Esophagus squamous epithelium (tissue), 5 donors: ENCODE measurements at places on chromosomes 7 and 10.

- H3K27me3 ChIP-seq = no peaks in the 10 kb centered on the region
- no peak overlapping the region for H3K27ac ChIP-seq
- peak overlapping the region; percentile 18 for H3K4me3 ChIP-seq
- DNase-seq = no peak
- H3K4me1 ChIP-seq = peaks cover 3% of the 10 kb centered on the region
Measured at GRCh38 chr7:66505531-66506451, 122.9 kb upstream of the KCTD7 start.

DNA sequence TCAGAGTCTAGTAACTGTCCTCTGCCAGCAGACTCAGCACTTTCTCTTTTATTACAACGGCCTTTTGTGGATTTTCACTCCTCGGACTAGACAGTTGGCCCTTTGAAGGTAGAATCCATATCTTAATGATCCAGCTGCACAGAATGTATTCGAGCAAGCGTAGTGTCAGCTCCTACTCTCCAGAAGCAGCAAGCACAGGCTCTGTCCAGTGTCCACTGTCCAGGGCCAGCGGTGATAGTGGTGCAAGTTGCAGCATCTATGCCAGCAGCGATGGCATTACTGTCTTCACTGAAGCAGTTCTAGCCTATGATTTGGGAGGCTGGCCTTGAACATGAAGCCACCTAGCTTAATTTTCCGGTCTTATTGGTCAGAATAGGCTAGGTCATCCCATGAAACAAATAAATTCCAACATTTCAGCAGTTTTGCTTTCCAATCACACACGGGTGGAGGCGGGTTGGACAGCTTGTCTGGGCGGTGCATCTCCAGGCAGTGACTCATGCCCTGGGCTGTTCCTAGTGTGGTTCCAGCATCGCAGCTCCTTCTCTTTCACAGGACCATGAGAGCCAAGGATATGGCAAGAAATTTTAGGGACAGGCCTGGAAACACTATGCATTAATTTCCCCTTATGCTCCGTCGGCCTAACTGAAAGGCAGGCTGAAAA is 108.6 kb upstream of the KCNMA1 start:
- H3K27me3 ChIP-seq = no peaks in the 10 kb centered on the region
- no peaks in the 10 kb centered on the region for H3K4me1 ChIP-seq
- H3K36me3 ChIP-seq = no peaks in the 10 kb centered on the region
- no peak for DNase-seq
- no peak overlapping the region for H3K27ac ChIP-seq

DNA sequence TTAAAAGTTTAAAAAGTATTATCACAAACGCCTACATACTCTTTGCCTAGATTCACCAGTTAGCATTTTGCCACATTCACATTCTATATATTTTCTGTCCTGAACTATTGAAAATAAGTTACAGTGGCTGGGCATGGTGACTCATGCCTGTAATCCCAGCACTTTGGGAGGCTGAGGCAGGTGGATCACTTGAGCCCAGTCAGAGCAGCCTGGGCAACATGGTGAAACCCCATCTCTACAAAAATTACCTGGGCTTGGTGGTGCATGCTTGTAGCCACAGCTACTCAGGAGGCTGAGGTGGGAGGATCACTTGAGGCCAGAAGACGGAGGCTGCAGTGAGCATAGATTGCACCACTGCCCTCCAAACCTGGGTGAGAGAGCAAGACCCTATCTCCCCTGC is 5.3 kb downstream of the ARPC1A start:
- H3K27ac ChIP-seq = peak overlapping the region; percentile 65
- no peaks in the 10 kb centered on the region for H3K27me3 ChIP-seq
- no peak for DNase-seq
- peaks cover 14% of the 10 kb centered on the region for H3K36me3 ChIP-seq
- H3K4me3 ChIP-seq = no peak overlapping the region
- peaks cover 67% of the 10 kb centered on the region for H3K4me1 ChIP-seq

GRCh38 chr7:107029764-107030286 is 14.7 kb upstream of the PRKAR2B start:
- no peaks in the 10 kb centered on the region for H3K36me3 ChIP-seq
- H3K4me3 ChIP-seq = no peak overlapping the region
- no peaks in the 10 kb centered on the region for H3K27me3 ChIP-seq
- DNase-seq = no peak
- H3K27ac ChIP-seq = no peak overlapping the region
- no peaks in the 10 kb centered on the region for H3K4me1 ChIP-seq

- DNase-seq = no peak
- H3K4me3 ChIP-seq = no peak overlapping the region
- no peaks in the 10 kb centered on the region for H3K36me3 ChIP-seq
- H3K4me1 ChIP-seq = no peaks in the 10 kb centered on the region
Measured at GRCh38 chr7:148014541-148014940, 576.0 kb upstream of the C7orf33 start.

GRCh38 chr10:74824900-74825370 is 1.5 kb upstream of the KAT6B start:
- no peaks in the 10 kb centered on the region for H3K27me3 ChIP-seq
- H3K4me3 ChIP-seq = peak overlapping the region; percentile 91
- no peak for DNase-seq
- peaks cover 58% of the 10 kb centered on the region for H3K4me1 ChIP-seq
- peak overlapping the region; percentile 94 for H3K27ac ChIP-seq
- H3K36me3 ChIP-seq = no peaks in the 10 kb centered on the region

DNA sequence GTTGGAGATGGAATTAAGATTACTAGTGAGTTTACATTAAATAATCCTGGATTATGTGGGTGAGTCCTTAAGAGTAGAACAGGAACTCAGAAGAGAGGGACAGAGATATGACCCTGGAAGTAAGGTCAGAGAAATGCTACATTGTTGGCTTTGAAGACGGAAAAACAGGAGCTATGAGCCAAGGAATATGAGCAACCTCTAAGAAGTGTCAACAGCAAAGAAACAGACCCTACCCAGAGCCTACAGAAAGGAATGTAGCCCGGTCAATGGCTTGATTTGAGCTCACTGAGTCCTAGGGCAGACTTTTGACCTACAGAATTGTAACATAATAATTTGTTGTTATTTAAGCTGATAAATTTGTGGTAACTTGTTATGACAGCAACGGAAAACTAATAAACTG is 304.9 kb downstream of the IPMK start:
- no peaks in the 10 kb centered on the region for H3K4me1 ChIP-seq
- no peak for DNase-seq
- no peak overlapping the region for H3K27ac ChIP-seq
- H3K4me3 ChIP-seq = no peak overlapping the region

GRCh38 chr10:89171263-89171872 is 35.7 kb downstream of the CH25H start:
- no peaks in the 10 kb centered on the region for H3K4me1 ChIP-seq
- no peaks in the 10 kb centered on the region for H3K36me3 ChIP-seq
- H3K4me3 ChIP-seq = no peak overlapping the region
- no peaks in the 10 kb centered on the region for H3K27me3 ChIP-seq
- no peak for DNase-seq

DNA sequence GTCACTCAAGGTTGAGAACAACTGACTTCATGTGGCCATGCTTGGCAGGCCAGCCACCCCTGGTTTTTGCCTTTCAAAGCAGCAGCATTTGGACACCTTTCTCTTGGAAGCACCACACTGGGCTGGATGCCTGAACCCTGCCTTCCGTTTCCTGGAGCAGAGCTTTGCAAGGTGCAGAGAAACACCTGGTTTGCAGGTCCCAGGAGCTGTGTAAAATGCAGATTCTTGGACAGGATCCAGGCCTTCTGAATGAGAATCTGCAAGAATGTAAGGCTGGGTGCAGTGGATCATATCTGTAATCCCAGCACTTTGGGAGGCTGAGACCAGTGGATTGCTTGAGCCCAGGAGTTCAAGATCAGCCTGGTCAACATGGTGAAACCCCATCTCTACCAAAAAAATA is 18.0 kb upstream of the DUSP5 start:
- no peak for DNase-seq
- peaks cover 1% of the 10 kb centered on the region for H3K4me1 ChIP-seq
- no peak overlapping the region for H3K4me3 ChIP-seq
- no peak overlapping the region for H3K27ac ChIP-seq

GRCh38 chr7:73810998-73811360 is 19.8 kb upstream of the CLDN4 start:
- H3K4me3 ChIP-seq = no peak overlapping the region
- no peaks in the 10 kb centered on the region for H3K36me3 ChIP-seq
- H3K27ac ChIP-seq = no peak overlapping the region
- no peaks in the 10 kb centered on the region for H3K27me3 ChIP-seq

- no peaks in the 10 kb centered on the region for H3K27me3 ChIP-seq
- no peak overlapping the region for H3K4me3 ChIP-seq
- H3K27ac ChIP-seq = no peak overlapping the region
- DNase-seq = no peak
Measured at GRCh38 chr7:46774515-46774914, 807.4 kb downstream of the TNS3 start.

DNA sequence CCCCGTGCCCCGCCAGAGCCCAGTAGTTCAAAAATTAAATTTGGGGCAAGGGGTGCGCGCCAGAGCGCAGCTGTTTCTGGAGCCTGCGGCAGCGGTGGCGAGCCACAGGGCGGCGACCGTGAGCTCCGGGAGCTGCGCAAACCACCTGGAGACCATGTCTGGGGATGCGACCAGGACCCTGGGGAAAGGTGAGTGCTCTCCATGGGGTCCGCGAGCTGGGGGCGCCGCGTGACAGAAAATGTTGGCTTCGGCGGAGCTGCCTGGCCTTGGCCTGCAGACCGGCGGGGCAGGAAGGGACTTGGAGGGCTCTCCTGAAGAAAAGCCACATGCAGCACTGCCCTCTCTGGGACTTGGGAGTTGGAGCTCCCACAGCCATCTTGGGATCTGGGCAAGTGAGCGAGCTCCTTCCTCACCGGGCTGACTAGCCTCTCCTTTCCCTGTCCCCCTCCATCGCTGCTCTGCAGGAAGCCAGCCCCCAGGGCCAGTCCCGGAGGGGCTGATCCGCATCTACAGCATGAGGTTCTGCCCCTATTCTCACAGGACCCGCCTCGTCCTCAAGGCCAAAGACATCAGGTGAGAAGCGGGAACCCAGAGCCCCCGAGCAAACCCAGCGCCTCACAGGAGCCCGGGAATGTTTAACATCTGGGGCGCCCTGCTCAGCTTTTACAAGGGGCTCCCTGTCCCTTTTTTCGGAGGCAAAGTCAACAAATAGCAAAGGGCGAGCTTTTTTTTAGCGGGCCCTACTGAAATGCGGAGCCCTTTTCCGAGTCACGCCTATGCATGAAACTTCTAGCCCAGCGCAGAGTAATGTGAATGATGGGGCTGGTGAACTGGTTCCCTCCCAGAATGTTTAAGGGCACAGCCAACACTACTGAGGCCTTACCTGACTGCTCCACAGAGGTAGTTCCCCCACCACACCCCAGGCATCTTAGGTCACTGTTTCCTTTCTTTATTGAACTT is 6.1 kb downstream of the GSTO2 start:
- no peaks in the 10 kb centered on the region for H3K27me3 ChIP-seq
- no peaks in the 10 kb centered on the region for H3K36me3 ChIP-seq
- no peaks in the 10 kb centered on the region for H3K4me1 ChIP-seq
- peak overlapping the region; percentile 80 for H3K27ac ChIP-seq
- peak overlapping the region; percentile 51 for H3K4me3 ChIP-seq

DNA sequence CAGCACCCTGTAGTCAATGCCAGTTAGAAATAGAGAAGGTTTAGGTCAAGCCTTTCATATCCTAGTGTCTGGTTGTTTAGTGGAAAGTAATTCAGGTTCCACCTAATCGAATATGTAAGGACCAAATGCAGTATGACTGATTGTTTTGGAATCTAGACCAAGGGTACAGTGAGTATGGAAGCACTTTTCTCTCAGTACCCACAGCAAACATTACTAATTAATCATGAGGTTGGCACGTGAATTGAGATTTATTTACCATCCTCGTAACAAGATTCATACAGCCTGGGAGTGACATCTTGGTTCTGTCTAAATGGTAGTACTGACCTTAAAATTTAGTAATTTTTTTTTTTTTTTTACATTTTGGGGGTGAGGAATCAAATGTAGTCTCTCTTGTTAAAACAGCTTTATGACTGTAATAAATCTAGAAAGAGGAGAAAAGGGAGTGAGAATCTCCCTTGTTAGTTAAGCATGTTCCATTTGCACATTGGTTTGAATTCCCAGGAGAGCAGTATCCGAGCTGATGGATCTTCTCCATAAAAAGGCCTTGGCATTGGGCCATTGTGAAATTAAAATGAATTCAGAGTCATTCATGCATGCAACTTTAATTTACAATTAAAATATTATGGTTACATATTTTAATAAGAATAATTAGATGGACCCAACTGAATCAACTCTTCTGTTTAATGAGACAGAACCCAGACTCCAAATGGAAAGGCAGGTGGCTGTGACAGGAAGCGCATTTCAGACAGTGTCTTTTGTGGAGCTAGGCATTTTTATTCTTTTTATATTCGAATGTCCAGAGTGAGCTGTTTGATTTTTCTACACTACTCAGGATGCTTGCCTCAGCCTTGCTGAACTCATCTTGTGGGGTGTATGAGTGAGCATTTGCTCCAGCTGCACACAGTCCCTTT is 57.6 kb downstream of the SNX10 start:
- no peaks in the 10 kb centered on the region for H3K36me3 ChIP-seq
- H3K4me3 ChIP-seq = no peak overlapping the region
- no peaks in the 10 kb centered on the region for H3K4me1 ChIP-seq
- no peak for DNase-seq
- no peak overlapping the region for H3K27ac ChIP-seq

GRCh38 chr10:70836319-70836718 is 20.6 kb downstream of the SGPL1 start:
- H3K4me1 ChIP-seq = peaks cover 6% of the 10 kb centered on the region
- no peak overlapping the region for H3K27ac ChIP-seq
- peaks cover 44% of the 10 kb centered on the region for H3K36me3 ChIP-seq
- no peak for DNase-seq

- no peak overlapping the region for H3K27ac ChIP-seq
- no peaks in the 10 kb centered on the region for H3K4me1 ChIP-seq
- DNase-seq = no peak
- H3K36me3 ChIP-seq = no peaks in the 10 kb centered on the region
Measured at GRCh38 chr10:99266383-99266782, 30.7 kb upstream of the HPSE2 start.

- no peak overlapping the region for H3K4me3 ChIP-seq
- DNase-seq = no peak
Measured at GRCh38 chr7:151254851-151255250, 6.4 kb upstream of the SMARCD3 start.

- H3K27me3 ChIP-seq = no peaks in the 10 kb centered on the region
- H3K4me1 ChIP-seq = no peaks in the 10 kb centered on the region
- H3K27ac ChIP-seq = no peak overlapping the region
- no peak for DNase-seq
Measured at GRCh38 chr7:117154721-117155120, 168.1 kb downstream of the WNT2 start.

DNA sequence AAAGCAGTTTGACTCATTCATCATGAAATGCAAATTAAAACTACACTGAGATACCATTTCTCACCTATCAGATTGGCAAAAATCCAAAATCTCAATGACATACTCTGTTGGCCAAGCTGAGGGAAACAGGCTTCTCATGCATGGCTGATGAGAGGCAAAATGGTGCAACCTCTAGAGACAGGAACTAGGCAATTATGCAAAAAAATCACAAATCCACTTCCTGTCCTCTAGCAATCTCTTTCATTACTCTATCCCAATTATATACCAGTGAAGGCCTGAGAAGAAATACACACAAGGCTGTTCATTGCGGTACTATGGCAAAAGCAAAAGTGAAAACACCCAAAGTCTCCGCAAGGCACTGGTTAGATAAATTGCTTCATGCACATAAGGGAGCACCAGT is 25.9 kb upstream of the PTPRN2 start:
- no peak overlapping the region for H3K27ac ChIP-seq
- H3K36me3 ChIP-seq = no peaks in the 10 kb centered on the region
- no peak for DNase-seq
- H3K4me3 ChIP-seq = no peak overlapping the region
- H3K27me3 ChIP-seq = no peaks in the 10 kb centered on the region
- H3K4me1 ChIP-seq = no peaks in the 10 kb centered on the region
